ENCODE measurements at places on chromosomes 16 and 17.

GRCh38 chr17:76384222-76384986 lies at the start of gene SPHK1:
Gene SPHK1 (plus strand): TSS chr17:76384609. CDS start chr17:76385645, 1,036 bp downstream.
- peak; percentile 80 for DNase-seq

DNA sequence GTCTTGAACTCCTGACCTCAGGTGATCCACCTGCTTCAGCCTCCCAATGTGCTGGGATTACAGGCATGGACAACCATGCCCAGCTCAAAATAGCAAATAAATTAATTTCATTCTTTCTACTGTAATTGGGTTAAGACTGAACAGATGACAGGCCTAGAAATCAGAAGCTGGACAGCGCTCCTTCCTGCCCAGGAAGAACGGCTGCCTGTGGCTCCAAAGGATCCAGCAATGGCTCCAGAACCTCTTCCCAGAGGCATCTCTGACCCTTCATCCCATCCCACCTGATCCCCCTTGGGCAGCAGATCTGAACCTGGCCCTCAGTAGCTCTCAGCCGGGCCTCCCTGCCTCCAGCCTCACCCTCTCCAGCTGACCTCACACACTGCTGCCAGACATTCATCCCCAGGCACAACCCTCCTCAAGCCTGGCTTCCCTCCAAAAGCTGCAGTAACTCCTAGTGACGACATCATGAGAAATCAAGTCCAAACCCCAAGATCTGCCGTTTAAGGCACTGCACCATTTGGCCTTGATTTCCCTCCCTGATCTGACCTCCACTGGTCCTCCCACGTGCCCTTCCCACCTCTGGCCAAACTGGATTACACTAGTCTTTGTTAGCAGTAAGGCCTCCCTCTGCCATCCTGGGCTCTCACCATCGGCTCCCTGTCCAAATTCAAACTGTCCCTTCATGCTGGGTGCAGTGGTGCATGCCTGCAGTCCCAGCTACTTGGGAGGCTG lies 3.1 kb upstream of the MIF4GD start:
- DNase-seq = peak; percentile 48

GRCh38 chr17:29930409-29931010 lies 482 bp upstream of the SSH2 start:
- no peak for DNase-seq

DNA sequence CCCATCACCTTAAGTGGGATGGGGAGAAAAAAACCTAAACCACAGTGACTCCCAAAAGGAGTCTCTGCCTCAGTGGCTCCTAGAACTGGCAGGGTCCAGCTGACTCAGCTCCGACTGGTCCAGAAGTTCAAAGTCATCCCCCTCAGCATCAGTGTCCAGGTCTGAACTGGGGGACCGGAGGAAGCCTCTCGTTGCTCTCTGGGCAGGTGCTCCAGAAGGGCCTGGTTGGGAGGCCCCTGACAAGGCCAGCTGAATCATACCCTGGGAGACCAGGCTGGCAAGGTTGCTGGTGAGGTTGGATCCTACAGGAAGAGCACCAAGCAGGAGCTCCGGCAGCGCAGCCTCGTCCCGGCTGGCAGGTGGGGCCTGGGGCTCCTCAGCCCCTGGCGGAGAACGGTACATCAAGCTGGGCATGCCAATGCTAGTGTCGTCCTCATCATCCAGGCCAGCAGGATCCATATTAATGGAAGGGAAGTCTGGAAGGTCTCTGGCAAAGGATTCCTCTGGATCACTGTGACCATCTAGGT lies 4.3 kb upstream of the PSMC3IP start:
- DNase-seq = no peak

GRCh38 chr16:67934306-67935100 lies 2.1 kb downstream of the PSMB10 start:
- DNase-seq = no peak

GRCh38 chr17:41835800-41836549 lies at the start of gene NT5C3B:
Gene NT5C3B (minus strand): TSS chr17:41836232. CDS start chr17:41836193, 39 bp downstream.
- DNase-seq = peak; percentile 66

DNA sequence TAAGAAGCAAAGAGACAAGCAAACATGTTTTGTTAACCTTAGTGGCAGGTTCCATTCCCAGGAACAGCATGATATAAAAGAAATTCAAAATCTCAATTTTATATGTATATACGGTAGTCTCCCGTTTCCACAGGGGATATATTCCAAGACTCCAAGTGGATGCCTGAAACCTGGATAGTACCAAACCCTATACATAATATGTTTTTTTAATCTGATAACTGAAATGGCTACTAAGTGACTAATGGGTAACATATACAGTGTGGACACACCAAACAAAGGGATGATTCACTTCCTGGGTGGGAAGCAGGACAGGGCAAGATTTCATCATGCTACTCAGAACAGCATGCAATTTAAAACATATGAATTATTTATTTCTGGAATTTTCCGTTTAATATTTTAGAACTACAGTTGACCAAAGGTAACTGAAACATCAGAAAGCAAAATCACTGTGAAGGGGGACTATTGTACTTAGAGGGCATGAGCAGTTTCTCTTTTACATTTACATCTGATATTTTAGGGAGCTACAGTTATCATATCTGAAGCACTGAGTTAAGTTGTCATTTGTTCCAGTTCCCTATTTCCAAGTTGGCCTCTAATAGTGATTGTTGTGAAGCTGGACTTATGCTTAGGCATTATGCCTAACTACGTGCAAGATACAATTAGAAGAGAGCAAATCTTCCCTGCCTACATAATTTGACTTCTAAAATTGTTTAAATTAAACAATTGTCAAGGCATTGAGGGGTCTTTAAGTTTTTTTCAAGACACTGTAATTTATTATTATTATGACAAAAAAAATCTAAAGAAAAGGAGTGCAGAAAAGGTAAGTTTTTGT lies 34.1 kb upstream of the ABCA6 start:
- peak; percentile 69 for DNase-seq

- peak; percentile 14 for DNase-seq
Measured at GRCh38 chr16:28977703-28978662, 3.4 kb downstream of the SPNS1 start.

DNA sequence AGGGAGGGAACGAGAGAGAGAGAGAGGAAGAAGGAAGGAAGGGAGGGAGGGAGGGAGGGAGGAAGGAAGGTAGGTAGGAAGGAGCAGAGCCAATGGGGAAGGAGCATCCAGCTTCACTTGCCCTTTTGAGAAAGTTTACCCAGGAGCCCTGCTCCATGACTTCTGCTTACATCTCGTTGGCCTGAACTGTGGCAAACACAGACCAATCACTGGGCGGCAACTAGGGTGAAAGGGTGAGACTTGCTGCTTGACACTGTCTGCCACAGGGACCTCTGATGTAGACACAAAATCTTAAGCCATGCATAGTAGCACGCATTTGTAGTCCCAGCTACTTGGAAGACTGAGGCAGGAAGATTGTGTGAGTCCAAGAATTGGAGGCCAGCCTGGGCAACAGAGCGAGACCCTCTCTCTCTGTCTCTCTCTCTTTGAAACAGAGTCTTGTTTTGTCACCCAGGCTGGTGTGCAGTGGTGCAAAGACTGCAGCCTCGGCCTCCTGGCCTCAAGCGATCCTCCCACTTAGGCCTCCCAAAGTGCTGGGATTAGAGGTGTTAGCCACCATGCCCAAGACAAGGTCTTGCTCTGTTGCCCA lies 19.5 kb upstream of the TUBG2 start:
- DNase-seq = no peak

DNA sequence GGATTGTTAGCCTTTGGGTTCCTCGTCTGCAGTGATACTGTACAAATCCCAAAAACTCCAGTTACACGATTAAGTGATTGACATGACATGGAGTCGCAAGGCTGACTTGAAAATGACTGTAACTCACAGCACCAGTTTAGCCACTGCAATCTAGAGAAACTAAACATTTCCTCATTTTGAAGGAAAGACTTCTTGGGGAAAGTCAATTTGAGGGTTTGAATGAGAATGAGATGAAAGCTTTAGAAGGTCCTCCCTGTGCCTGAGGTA lies 4.8 kb downstream of the BANP start:
- DNase-seq = no peak

DNA sequence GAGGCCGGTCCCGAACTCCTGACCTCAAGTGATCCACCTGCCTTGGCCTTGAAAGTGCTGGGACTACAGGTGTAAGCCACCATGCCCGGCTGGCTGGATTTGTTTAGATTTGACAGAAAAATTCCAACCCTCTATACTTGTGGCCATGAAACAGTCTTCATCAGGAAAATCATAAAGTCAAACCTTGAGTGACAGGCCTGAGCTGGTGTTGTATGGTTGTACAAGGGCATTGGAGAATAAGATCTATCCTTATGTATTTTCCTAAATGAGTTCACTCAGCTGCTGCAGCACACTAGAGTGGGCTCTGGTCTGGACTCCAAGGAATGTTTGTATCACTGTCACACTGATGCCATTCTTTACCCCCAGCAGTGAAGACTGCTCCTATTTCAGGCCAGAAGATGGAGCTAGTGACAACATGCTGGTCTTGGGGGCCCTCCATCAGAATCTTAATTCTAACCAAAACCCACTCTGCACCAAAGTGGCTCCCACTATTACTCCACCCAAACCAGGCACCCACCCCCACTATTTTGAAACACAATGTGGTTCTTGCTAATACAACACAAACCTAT lies 27.4 kb downstream of the SNX11 start:
- DNase-seq = peak; percentile 12

- DNase-seq = no peak
Measured at GRCh38 chr16:87183647-87184046, 133.5 kb downstream of the C16orf95 start.

- DNase-seq = peak; percentile 49
Measured at GRCh38 chr16:14502932-14503741, 126.9 kb downstream of the PARN start.

- no peak for DNase-seq
Measured at GRCh38 chr17:4978726-4979125, 8.7 kb downstream of the CAMTA2 start.

DNA sequence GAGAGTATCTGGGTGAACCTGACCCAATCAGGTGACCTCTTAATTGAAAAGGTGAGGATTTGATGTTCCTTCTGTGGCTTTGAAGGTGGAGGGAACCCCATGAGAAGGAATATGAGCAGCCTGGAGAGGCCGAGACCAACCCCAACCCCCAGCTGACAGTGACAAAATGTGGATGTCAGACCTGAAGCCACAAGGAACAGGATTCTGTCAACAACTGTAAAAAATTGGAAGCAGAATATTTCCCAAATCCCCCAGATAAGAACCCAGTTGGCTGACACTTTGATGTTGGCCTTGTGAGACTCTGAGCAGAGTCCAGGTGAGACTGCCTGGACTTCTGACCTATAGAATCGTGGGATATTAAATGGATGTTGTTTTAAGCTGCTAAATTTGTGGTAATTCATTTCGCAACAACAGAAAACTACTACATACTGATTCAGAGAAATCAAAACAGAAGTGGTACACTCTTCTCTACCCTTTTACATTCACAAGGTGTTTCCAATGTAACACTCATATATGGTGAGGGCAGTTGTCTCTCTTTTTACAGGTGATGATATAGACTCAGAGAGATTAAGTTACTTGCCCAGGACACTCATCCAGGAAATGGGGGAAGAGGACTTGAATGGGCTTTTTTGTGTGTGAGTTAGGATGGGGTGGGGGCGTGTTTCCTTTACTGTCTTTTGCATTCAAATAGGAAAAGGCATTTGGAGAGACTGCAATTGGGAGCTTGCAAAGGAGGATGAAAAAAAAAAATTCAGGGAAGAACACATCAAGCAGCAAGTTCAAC lies 29.8 kb upstream of the SALL1 start:
- no peak for DNase-seq

DNA sequence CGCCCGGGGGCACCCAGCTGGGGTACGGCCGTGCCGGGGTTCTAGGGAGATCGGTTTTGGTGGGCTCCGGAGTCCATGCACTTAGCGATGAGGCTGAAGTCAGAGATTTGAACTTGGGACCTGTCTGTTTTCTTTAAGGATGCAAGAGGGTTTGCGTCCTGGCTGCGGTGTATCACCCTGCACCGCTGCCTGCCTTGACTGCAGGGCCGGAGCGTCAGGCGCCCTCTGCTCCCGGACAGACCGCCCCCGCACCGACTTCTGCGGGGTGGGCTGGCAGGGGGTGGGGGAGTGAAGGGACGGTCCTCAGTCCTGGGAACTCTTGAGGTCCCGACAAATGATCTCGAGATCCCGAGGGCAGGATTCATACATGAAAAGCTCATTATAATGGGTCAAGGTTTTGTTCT lies 701 bp downstream of the PDP2 start:
- DNase-seq = peak; percentile 38

- peak; percentile 14 for DNase-seq
Measured at GRCh38 chr17:70076189-70076588, 1.2 kb downstream of the KCNJ16 start.

DNA sequence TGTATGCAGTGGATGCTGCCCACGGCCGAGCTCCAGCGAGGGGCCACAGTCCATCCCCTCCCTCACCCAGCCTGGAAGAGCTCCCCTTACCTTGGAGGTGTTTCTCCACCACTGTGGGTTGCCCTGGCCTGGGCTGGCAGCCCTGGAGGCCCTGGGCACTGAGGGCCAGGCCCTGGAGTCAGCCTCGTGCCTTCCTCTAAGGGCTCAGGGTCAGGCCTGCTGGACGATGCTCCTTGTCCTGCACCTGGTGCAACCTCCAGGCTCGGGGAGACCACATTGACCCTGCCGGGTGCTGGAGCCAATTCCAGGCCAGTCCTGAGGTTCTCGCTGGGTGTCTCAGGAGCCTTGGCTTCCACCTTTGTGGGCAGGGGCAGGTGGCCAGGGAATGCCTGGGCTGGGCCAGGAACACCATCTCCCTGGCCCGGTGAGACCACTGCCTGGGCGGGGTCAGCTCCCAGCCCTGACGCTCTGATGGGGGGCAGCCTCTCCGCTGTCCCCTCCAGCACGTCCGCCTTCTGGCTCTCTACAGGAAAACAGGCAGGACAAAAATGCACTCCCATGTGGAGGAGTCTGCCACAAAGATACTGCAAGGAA lies 10.4 kb downstream of the MYLK3 start:
- no peak for DNase-seq

- no peak for DNase-seq
Measured at GRCh38 chr16:28596840-28597691, at the start of gene SULT1A2. Gene SULT1A2 (minus strand): TSS chr16:28597050. CDS start chr16:28595930, 1,120 bp downstream.

- DNase-seq = no peak
Measured at GRCh38 chr17:83191388-83192160, 112.2 kb downstream of the METRNL start.

DNA sequence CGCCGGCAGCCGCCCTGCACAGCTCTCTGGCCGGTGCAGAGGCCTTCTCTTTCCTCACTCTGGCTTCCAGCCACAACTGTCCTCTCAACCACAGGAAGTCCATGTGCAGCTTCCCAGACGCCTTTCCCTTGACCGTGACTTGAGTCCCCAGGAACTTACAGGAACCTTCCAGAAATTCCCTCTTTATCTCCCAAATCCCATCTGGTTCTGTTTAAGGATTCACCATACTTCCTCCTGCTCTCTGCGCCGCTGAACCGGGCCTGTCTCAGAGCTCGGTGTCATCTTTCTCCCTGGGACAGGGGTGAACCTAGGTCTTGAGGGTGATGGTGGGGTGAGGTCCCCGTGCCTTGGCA lies 65.2 kb upstream of the ZNF469 start:
- DNase-seq = no peak

GRCh38 chr17:75160211-75160610 lies 5.9 kb upstream of the JPT1 start:
- no peak for DNase-seq

DNA sequence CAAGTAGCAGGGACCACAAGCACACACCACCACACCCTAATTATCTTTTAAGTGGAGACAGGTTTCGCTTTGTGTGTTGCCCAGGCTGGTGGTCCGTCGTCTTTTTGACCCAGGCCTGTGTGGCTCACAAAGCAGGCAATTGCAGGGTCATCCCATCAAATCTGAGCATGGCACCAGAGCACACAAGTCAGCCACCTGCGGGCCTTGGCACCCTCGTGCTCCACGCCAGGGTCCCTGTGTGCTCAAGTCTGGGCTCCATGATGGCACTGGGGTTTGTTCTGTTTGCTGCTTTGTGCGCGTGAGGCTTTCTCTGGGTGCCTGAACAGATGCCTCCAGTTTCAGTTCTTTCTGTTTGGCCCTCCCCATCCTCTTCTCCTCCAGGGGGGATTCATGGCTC lies 2.4 kb upstream of the CAPN15 start:
- DNase-seq = no peak

Measured in ACHN (cell line).